Effector CD4-positive, alpha-beta T cell (primary cell): ENCODE measurements at places on chromosomes 11 and 22.

- DNase-seq = no peak
These were observed 20.6 kb upstream of the DAGLA start for GRCh38 chr11:61659413-61660196.

DNA sequence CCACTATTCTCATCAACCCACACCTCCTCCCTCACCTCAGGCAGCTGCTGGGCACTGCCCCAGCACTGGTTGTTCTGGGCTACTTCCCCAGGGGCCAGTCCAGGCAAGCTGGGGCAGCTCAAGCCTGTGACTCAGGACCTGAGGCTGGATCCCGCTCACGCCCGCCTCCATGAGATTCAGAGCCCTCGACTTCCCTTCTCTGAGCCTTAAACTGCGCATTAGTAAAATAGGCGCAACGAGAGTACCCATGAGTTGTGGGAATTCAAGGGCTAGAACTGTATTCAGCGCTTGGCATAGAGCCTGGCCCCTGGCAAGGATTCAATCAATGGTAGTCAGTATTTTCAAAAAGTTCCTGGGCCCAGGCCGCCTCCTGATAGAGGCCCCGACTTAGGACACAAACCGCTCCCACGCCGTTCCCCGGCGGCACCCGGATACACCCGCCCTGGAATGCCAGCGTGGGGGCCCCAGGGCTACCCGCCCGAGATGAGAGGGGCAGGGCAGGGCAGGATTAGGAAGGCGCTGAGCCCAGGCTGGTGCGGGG, 723 bp upstream of the CD82 start:
- no peak for DNase-seq

- DNase-seq = no peak
These were observed 46.4 kb downstream of the ARHGAP20 start for GRCh38 chr11:110665689-110666465.

- DNase-seq = no peak
These were observed 1.4 kb downstream of the CTTN start for GRCh38 chr11:70399681-70400112.

DNA sequence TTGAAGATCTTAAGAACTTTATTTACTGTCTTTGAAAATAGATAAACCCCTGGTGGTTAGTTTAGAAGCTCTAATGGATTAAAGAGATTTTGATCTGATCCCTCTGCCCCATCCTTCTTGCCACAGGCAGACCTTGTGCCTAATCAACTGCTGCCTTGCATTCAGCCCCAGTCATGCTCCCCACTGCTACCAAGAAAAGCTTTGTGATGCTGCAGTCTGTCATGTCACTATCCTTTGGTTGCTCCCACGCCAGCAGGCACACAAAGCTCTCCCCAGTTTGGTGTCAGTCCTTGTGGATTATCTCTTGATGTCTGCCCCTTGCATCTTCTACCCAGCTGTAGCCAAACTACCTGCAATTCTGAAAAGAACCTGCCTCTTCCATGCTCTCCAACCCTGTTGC, 112.2 kb downstream of the MTNR1B start:
- DNase-seq = no peak

GRCh38 chr11:22875869-22876473, 15.7 kb upstream of the CCDC179 start:
- peak; percentile 48 for DNase-seq

DNA sequence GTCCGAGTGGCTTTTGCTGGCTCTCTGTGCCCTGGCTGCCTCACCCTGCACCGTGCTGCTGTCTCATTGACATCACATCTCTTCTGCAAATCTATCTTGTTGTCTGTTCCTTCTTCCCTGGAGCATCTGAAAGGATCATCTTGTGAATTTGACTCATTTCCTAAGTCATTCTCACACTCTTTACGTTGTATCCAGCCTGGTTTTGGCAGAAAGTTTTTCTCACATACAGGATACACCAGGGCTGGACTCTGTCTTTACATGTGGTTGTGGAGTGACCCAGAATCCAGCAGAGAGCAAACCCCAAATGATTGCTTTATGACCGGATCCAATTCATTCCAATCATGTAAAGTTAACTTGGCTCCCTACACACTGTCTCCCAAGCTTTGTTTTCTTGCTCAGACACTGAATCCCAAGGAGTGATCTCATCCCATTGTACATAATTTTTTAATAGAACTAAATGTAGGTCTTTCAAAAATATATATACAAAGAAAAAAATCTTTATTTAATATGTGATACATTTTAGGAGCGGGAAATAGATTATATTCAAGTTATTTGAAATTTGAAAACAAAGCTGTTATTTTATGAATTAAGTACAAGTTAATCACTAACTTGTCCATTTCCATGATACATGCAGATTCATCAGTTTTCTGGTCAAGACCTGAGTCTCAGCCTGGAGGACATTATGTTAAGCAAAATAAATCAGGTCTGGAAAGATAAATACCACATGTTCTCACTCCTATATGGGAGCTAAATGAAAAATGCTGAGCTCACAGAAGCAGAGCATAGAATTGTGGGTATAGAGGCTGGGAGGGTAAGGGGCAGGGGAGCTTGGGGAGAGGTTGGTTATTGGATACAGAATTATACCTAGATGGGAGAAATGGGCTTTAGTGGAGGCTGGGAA, 2.9 kb upstream of the RFPL1 start:
- DNase-seq = no peak

GRCh38 chr11:129864811-129865210, 30.6 kb downstream of the NFRKB start:
- DNase-seq = no peak

GRCh38 chr11:7586376-7586775, 72.6 kb downstream of the PPFIBP2 start:
- DNase-seq = no peak

- DNase-seq = no peak
These were observed 16.8 kb upstream of the MSANTD2 start for GRCh38 chr11:124817036-124817435.
